ENCODE measurements at places on chromosomes 6 and 20.

GRCh38 chr6:11413117-11413687, 124.3 kb upstream of the TMEM170B start:
- DNase-seq = no peak

- peak; percentile 24 for DNase-seq
These were observed 1.0 kb downstream of the LRP11 start for GRCh38 chr6:149862922-149863697.

DNA sequence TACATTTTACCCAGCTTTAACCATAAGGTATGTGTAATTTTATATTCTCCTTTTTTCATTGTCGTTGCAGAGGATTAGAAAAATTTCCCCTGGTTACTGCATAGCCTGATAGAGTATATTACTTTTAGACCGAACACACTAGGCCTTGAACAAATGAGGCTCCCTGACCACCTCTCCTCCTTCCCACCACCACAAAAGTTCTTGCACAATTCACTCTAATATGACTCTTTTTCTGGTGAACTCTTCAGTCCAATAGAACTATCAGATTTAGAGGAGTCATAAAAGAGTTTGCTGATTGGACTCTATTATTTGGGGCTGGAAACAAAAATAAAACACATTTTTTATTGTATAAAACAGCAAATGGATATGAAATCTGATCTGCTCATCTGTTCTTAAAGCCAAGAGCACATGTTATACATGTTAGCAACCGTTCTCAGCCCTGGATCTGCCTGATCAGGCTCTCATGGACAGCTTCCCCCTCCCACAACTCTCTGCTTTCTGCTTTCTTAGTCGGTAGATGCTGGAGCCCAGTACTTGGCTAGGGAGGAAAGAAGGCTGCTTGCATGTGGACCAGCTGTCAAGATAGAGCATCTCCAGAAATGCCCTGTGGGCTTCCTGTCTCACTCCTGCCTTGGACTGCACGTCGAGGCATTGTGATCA, 83.5 kb downstream of the CD164 start:
- no peak for DNase-seq

DNA sequence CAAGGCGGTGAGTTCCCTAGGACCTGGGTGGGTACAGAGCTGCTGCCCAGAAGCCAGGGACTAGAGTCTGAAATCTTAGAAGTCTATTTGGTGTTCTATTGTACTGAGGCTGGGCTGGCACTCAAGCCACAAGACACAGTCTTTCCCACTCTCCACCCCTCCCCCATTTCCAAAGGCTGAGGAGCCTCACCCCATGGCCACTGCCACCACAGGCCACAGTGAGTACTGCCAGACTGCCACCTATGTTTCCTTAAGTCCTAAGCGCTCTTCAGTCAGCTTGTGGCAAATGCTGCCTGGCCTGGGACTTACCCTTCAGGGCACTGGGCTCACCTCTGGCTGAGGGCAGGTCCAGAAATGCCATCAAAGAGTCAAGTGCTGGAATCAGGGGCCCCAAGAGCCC, 469.3 kb downstream of the HAO1 start:
- no peak for DNase-seq

- DNase-seq = no peak
These were observed 270.3 kb upstream of the ECI2 start for GRCh38 chr6:4405621-4406212.

- DNase-seq = peak; percentile 47
These were observed 392.7 kb upstream of the MAN1A1 start for GRCh38 chr6:119742188-119742803.

- DNase-seq = no peak
These were observed 133.0 kb downstream of the SULF2 start for GRCh38 chr20:47652301-47652700.

DNA sequence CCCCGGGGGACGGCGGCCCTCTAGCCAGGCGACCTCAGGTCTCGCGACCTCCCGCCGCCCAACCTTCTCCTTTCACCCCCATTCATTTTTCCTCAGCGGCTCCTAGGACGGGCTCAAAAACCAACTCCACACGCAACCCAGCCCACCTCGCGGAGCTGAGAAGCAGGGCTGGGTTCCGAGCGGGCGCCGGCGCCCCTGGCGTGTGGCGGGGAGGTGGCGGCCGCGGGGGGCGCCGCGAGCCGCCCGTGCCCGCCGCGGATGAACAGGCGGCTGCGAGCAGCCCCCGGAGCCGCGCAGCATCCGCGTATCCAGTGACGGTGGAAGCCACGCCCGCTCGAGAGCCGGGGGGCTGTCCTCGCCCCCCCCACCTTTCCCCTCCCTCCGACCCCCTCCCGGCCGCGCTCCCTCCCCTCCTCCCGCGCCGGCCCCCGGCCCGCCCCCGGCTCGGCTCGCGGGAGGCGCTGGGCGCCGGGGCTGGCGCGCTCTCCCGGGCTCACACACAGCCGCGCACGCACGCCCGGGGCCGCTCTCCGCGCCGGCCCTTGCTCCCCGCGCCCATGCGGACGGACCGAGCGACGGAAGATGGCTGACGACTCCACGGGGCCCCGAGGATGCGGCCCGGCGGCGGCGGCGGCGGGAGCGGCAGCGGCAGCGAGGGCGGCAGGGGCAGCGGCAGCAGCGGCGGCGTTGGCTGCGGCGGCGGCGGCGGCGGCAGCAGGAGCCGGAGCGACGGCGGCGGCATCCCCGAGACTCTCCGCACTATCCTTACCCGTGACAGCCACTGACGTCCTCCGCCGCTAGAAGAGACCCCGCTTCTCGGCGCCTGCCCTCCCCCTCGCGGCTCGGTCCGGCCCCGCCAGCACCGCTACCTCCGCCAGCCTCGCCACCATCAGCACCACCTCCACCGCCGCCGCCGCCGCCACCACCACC, at the start of gene SOBP:
TSS of gene SOBP (plus strand) at position 482 of the 930 bp plus-strand sequence. CDS start 500 bp downstream, outside the sequence.
- no peak for DNase-seq

DNA sequence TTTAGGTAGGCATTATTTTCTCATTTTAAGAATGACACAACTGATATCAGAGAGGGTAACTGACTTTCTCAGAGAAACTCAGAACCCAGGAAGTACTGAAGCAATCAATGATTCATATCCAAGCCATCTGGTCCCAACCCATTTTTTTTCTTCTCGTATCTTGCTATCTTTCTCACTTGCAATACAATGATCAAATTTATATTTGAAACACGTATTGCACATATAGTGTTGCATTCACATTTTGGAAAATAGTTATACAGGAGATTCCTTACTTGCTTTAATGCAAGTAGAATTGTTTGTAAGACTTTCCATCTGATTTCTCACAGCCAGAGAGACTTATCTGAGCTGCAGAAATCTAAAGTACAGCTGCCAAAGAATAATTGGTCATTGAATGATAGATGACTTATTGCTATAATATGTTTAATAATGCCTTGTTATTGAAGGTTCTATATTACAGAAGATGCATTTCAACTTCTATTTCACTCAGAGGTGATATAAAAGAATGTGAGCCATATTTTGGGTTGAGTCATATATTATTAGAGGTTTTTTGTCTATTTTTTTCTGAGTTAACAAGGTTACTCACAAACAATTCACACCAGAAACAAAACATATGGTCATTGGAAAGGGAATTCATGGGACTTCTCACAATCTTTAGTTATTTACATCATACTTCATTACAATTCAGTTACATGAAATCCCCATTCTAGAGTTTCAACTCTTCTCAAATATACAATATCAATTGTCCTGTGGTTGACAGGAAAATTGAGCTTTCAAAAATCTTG, 337.5 kb upstream of the CITED2 start:
- DNase-seq = no peak

GRCh38 chr6:90484903-90485302, 102.0 kb downstream of the MAP3K7 start:
- DNase-seq = no peak

- no peak for DNase-seq
These were observed 4.4 kb upstream of the CCDC28A start for GRCh38 chr6:138769102-138769676.
